Non-pigmented ciliary epithelial cell (primary cell): ENCODE measurements at places on chromosomes 2 and 18.

- no peak for DNase-seq
Measured at GRCh38 chr2:15932394-15933183, 7.8 kb upstream of the MYCN start.

DNA sequence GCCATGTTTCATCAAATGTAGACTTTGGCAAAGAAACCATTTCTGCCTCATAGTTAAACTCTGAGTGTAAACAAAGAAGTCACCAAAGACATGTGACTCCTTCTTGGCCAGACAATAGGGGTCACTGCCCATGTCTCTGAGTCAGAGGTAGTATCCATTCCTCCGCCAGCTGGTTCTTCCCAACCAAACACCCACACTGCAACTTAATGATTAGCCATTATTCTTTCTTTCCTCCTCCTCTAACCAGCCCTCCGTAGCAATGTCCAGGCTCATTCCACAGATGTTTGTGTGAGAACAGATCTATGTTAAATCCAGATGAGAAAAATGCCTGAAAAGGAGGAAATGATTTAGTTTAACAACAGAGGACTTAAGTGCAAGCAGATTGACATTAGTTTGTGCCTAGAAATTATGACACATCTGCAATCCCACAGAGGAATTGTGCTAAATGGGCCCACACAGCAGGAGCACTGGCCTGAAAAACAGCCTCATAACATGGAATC lies 127.9 kb upstream of the SH3BP4 start:
- DNase-seq, result peak; percentile 92

DNA sequence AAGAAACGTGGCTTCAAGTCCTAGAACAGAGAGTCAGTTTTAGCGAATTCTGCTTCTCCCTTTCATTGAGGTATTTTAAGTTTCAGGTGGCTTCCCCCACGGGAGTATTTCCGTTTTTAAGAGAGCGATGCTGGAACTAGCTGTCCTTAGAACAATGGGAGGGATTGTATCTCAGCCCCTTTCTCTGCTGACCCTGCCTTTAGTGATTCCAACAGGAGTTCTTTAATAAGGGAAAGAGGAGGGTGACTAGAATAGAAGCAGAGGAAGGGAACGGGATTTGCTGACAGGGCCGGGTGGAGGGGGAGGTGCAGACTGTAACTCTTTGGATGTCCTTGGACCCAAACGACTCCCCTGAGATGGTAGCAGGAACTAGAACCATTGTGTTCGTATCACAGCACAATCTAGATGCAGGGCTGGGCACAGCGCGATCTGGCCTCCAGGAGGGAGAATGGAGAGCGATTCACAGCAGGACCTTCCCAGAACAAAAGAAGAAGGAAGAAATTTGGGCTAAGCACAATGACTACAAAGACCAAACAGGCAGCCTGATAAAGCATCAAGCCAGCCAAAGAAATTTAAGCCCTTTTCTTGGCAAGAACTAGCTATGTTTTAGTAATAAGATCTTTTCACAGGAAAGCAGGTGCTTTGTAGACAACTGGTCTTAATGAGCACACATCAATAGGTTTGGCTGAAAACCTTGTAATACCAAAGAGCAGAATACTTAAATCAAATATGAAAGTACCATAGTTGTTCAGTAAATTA lies 15.8 kb upstream of the RTTN start:
- DNase-seq, result no peak

GRCh38 chr2:233867993-233868532 lies at the start of gene MSL3B:
TSS of gene MSL3B (minus strand) at chr2:233868386.
- DNase-seq, result no peak

- no peak for DNase-seq
Measured at GRCh38 chr18:72846736-72847533, 20.9 kb downstream of the NETO1 start.

- DNase-seq, result no peak
Measured at GRCh38 chr18:37160038-37160820, 331.3 kb downstream of the KIAA1328 start.

- no peak for DNase-seq
Measured at GRCh38 chr2:54555318-54555837, 99.3 kb downstream of the SPTBN1 start.

DNA sequence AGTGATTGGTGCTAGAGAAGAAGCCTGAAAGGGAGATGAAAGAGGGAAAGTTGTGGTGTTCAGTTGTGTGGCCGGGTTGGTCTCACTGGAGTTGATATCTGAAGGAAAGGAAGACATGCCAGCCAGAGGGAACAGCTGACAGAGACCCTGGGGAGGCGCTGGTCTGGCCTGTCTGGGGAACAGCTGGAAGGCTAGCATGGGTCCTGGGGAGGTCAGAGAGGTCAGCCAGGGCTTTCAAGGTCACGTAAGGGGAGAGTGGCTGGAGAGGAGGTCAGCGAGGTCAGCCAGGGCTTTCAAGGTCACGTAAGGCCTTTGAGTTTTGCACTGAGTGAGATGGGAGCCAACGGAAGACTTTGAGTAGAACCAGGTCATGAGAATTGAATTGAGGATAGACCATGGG lies 11.0 kb downstream of the DYSF start:
- no peak for DNase-seq

DNA sequence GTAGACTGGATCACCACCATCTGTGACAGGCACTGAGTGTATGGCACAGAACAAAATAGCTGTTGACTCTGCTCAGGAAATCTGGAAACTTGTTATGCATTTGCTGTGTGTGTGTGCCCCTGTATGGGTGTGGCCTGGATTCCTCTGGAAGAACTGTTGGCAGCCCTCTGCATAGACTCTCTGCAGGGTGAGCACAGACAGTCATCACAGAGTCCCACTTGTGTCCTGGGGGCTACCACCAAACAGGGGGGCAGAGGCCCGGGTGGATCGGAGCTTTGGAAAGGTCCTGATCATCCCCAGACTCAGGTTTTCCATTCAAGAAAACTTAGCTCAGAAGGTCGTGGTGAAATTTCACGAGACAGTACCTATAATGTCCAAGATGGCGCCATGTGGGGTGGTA lies 258.6 kb downstream of the SOX11 start:
- no peak for DNase-seq

DNA sequence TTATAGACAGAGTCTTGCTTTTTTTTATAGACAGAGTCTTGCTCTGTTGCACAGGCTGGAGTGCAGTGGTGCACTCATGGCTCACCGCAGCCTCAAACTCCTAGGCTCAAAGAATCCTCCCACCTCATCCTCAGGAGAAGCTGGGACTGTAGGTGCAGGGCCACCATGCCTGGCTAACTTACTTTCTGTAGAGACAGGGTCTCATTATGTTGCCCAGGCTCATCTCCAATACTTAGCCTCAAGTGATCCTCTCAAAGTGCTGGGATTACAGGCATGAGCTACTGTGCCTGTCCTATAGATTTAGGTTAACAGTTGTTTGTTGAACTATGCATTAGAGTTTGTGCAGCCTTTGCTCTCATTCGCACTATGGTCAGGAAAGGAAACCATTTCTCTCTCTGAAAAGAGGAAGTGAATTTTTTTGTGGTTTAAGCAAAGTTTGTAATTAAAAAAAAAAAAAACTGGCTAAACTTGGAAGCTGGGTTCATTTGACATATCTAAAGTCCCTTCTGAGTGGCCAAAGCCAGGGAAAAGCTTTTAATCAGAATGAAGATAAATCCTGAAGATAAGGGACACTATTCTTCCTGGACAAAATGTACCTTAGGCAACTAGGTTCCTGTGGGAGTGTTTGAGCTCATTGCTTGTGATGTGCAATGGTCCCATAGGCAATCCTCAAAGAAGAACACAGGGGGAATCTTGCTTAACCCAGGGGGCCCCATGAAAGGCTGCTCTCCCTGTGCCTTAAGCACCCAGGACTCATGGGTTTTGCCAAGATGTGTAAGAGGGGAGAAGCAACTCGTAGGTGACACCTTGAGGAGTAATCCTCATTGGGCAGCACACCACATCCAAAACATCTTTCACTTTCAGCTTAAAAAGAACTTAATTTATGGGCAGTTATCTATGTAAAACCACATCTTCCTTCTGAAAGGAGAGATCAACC lies 201.7 kb downstream of the MREG start:
- no peak for DNase-seq

GRCh38 chr2:20414806-20415205 lies 32.1 kb upstream of the RHOB start:
- no peak for DNase-seq

GRCh38 chr18:74029161-74029560 lies 118.5 kb downstream of the FBXO15 start:
- no peak for DNase-seq

GRCh38 chr2:157178874-157179273 lies 78.6 kb upstream of the GALNT5 start:
- DNase-seq, result no peak

- DNase-seq, result no peak
Measured at GRCh38 chr18:22952525-22952924, 19.4 kb downstream of the RBBP8 start.

GRCh38 chr18:11653521-11653920 lies 35.5 kb upstream of the GNAL start:
- DNase-seq, result no peak

- no peak for DNase-seq
Measured at GRCh38 chr2:44184106-44184505, 15.4 kb downstream of the PPM1B start.

GRCh38 chr2:122805346-122805745 lies 1049.9 kb downstream of the TSN start:
- DNase-seq, result no peak

GRCh38 chr2:85174943-85175342 lies 41.8 kb downstream of the TCF7L1 start:
- DNase-seq, result no peak

GRCh38 chr2:227183657-227184367 lies 19.4 kb downstream of the COL4A3 start:
- no peak for DNase-seq

DNA sequence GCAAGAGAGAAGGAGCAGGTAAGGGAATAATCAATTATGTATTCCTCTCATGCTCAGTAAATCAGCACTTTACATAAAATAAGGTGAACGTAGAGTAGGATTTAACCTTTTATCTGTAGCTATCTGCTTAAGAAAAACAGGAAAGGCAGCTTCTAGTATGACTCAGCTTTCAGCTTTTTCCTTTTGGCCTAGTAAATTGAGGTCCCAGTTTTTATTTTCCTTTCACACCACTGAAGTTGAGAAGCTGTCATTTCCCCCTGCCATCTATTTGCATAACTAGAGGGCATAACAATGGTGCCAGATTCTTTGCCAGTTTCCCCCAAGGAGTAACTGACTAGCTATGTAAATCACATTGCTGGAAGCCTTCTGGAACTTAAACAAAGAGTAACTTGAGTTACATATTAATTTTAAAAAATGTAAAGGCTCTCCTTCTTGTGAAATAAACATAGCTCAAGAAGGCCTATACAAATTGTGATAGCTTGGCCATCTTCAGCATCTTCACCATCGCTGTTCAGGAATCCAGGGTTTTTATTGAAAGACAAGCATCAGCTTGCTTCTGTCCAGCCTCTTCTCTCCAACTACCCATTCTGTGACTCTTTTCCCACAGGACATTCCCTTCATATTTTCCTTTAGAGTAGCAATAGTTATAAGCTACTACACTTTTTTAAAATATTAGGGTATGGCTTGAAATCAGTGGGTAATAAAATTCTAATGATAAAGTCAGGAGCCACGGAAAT lies 97.0 kb downstream of the KYNU start:
- DNase-seq, result no peak

GRCh38 chr2:9950521-9951271 lies 797 bp upstream of the GRHL1 start:
- no peak for DNase-seq

DNA sequence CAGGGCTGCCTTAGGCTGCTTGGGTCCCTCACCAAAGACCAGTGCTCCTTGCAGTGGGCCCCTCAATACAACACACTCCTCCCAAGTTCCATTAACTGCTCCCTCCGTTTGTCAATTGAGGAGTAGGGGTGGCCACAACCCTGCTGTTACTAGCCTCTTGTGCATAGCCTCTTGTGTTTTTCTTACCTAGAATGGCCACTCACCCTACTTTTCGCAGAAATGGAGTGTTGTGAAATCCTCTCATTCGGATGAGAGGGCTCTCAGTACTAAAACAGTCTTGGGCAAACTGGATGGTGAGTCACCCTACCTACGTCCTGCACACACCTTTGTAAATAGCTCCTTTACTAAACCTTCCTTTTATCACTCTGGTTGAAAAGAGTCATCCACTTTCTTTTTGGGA lies 253.9 kb downstream of the OSR1 start:
- no peak for DNase-seq

DNA sequence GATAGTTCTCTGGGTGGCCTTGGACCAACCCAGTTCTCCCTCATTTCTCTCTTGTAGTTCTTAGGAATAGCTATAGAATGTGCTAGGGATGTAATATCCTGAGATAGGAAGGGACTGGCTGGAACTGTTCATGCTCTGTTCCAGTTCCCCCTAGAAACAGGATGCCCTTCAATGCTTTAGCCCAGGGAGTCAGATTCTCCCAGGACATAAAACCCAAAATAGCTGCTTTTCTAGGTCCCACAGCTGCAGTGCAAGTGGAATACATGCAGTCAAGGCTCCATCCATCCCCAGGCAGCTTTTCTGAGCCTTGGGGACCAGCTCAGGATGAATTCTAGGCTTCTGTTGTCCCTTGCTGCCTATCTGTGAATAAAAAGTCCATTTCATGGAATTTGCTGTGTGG lies 257.3 kb upstream of the CTAGE1 start:
- no peak for DNase-seq

DNA sequence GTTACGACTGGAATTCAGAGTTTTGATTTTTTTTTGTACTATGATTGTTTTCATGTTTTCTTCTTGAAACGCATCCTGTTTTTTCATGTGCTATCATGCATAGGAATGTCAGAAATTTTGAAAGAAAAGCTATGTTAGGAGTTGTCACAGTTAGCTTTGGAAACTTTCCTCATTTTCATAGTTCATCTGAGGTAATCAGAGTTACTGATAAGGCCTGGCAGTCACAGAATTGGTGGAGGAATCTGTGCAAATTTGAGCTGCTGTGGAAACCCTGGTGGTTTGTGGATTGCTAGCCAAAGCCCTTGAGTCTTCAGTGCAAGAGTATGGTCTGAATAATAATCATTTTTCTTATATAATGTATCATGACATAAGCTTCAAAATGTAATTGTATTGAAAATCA lies 401.0 kb downstream of the CNTNAP5 start:
- no peak for DNase-seq

DNA sequence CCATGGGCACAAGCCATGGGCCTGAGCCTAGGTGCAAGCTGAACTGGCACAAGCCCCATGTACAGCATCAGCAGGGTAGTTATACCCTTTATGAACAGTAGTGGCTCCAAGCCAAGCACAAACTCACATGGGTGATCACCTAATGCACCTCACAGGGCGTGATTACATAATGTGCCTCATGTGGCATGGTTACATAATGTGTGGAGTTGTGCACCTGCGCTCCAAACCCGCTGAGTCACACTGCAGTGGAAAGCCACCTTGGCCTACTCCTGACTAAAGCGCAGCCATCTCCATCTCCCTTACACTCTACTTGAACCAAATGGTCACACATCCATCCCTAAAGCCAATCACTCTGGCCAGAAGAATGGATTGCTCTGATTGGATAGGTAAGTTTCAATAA lies 279.7 kb downstream of the MBD2 start:
- no peak for DNase-seq

DNA sequence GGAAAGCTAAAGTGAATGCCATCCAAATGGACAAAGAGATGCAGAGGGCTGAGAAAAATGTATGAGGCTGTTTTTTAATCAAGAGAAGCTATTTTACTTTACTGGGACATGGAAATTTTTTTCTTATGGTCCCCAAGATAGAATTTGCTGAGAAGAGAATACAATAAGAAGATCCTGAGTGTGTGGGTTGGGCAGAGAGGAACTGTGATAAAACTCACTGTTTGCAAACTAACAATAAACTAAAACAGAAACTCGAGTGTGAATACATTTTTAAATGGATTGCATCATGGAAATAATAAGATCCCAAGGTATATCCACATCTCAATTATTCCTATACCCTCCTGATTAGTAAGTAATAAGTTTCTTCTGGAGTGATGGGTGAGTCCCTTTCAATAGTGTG lies 4.4 kb downstream of the NEB start:
- no peak for DNase-seq
